Activated CD4-positive, alpha-beta memory T cell treated with anti-CD3 and anti-CD28 coated beads, Interleukin-2, amount 10 ng/mL, durations not matched to agents 7 days and 5 days (primary cell): ENCODE measurements at places on chromosomes 5 and 9. TPM values are rescaled to one million over a fixed set of nuclear protein-coding genes. Genes with fewer than 3 reads are reported as not detected.

DOCK2 gene
- total RNA-seq: 270 TPM

ORM2 gene
- total RNA-seq: not detected

DNA sequence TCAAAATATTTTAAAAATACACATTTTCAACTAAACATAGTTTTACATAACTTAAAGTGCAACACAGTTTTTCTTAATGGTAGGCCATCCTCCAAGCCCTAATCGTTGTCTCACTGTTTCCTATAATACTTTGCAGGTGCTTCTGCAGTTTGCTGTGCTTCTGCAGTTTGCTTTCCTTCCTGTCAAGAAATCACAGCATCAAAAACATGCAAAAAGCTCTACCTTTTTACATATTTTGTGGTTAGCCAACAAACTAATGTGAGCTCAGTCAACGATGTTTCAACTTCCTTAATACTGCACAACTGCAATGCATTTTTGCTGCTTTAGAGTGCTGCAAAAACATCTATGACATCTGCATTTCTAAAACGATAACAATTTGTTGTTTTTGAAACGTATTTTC is 25.2 kb downstream of the EMB start:
- DNase-seq: no peak
- H3K27ac ChIP-seq: peak overlapping the region; percentile 58
- no peak overlapping the region for H3K4me3 ChIP-seq

DNA sequence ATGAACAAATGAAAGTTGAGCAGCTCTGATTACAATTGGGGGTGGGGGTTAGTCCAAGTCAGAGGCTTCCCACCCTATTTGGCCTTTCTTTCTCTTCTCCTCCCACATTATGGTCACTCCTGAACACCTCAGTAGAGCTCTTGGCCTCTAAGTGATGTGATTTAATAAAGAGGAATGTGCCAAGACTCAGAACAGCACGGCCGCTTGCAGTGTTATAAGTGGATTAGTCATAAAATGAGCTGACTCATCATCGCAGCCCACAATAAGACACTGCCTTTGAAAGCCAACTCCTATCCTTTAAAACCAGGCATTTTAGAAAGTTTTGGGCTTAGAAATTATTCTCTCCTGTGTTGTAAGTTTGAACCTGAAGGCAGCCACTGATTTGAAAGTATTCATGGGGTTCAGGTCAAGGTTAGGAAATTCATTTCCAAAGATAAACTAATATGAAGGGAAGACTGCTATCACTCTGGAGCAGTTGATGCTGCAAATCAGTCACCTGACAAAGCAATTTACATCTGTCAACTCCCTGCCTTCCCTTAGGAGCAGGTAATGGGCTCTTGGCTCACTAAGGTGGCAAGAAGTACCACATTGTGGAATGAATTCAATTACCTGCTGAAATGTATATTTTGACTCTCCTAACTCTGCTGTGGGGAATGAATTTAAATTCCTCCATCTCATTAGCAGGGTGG is 283.6 kb upstream of the NMUR2 start:
- no peaks in the 10 kb centered on the region for H3K27me3 ChIP-seq
- H3K27ac ChIP-seq: no peak overlapping the region
- no peaks in the 10 kb centered on the region for H3K36me3 ChIP-seq
- no peaks in the 10 kb centered on the region for H3K4me1 ChIP-seq
- no peak overlapping the region for H3K4me3 ChIP-seq
- no peak for DNase-seq

GRCh38 chr5:96601715-96602244 is 60.4 kb upstream of the CAST start:
- peaks cover 18% of the 10 kb centered on the region for H3K27me3 ChIP-seq
- no peak overlapping the region for H3K27ac ChIP-seq
